ENCODE measurements at places on chromosomes 2 and 18. TPM values are rescaled to one million over a fixed set of nuclear protein-coding genes. Genes with fewer than 3 reads are reported as not detected.

DNA sequence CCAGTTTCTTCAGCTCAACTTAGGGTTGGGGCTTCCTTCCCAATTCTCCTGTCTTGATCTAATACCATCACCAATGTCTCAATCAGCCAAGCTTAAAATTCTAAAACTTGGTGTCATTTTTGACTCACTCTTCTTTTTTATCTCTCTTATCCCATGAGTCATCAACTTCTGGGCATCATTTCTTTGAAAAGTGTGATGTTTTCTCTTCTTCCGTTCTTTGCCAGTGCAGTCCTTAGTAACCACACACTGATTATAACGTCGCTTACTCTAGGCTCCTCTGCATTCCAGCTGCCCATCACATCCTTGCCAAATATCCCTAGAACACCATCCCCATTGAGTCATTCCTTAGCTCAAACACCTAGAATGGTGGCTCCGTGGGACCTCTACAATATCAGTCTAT is 27.4 kb upstream of the MRO start:
- no peaks in the 10 kb centered on the region for H3K27me3 ChIP-seq
- DNase-seq: no peak
- no peaks in the 10 kb centered on the region for H3K36me3 ChIP-seq

HIBCH gene
- 38.8 TPM for total RNA-seq

DNA sequence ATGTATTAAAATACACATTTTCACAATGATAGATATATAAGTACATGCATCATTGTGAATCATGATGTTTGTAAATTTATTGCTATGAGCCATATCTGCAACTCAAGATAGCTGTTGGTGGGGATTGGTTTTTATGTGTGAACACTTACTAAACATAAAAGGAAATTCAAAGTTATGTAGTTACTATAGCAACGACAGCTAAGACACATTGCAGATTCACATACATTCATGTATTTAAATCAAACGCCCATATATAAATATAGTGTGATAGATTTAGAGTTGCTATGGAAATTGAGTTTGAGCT is 65.6 kb downstream of the MAPRE2 start:
- H3K4me3 ChIP-seq: no peak overlapping the region
- no peaks in the 10 kb centered on the region for H3K27me3 ChIP-seq
- DNase-seq: no peak
- no peaks in the 10 kb centered on the region for H3K4me1 ChIP-seq
- peaks cover 6% of the 10 kb centered on the region for H3K36me3 ChIP-seq
- no peak overlapping the region for H3K27ac ChIP-seq

DNA sequence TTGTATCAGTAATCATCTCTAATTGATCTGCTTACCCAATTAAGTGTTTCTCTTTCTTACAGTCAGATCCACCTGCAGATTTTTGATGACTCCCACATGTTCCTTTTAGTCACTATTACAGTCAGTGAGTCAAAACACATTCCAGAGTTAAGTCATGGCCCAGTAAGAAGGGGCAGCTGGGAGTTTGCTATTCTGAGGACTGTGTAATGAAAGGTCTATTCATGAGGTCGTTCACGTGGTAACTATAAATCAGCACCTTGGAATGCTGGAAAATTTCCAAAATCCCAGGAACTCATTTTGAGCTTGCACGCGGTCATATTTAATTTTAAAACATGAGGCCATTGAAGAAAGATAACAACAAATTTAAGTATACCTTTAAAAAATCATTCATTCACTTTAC is 252.5 kb downstream of the XIRP2 start:
- no peak overlapping the region for H3K27ac ChIP-seq
- H3K36me3 ChIP-seq: no peaks in the 10 kb centered on the region
- no peaks in the 10 kb centered on the region for H3K27me3 ChIP-seq
- no peak overlapping the region for H3K4me3 ChIP-seq
- no peak for DNase-seq

- no peaks in the 10 kb centered on the region for H3K36me3 ChIP-seq
- DNase-seq: no peak
- no peaks in the 10 kb centered on the region for H3K27me3 ChIP-seq
These were observed 20.4 kb downstream of the TSHZ1 start for GRCh38 chr18:75231053-75231406.

GRCh38 chr2:109244750-109245382 is 115.9 kb downstream of the SH3RF3 start:
- H3K4me3 ChIP-seq: no peak overlapping the region
- no peaks in the 10 kb centered on the region for H3K4me1 ChIP-seq
- no peaks in the 10 kb centered on the region for H3K27me3 ChIP-seq
- no peak for DNase-seq
- H3K36me3 ChIP-seq: no peaks in the 10 kb centered on the region

DNA sequence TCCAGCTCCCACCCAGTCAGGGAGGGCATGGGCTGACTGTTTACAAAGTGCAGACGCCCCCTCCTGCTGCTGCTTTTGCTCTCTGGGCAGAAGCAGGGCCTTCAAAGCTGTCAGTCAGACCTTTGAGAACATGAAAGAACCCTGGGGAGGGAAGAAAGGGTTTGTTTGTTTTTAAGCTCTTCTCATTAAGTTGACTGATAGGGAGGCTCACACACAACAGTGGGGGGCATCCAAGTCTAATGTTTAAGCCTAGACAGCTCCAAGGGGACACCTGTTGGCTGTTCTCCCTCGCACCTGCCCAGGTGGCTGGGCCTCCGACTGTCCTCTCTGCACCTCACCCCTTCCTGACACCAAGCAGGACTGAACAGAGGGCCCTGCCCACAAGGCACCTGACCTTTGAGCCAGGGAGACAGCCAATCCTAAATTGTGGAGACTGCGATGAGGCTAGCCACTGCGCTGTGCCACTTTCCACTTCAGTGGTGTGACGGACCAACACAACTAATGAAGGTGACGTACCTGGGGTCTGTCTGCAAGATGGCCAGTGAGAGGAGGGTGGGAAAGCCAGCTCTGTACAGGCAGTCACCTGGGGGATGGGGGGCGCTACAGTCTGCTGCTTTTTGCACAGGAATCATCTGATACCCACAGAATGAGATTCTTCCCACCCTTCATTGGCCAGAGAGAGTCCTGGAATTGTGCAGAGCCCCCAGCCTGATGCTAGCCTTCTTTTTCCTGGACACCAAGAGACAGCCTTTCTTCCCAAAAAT is 16.3 kb downstream of the ST6GAL2 start:
- H3K4me3 ChIP-seq: no peak overlapping the region
- H3K4me1 ChIP-seq: peaks cover 36% of the 10 kb centered on the region
- peaks cover 55% of the 10 kb centered on the region for H3K27me3 ChIP-seq
- no peak overlapping the region for H3K27ac ChIP-seq
- H3K36me3 ChIP-seq: no peaks in the 10 kb centered on the region
- DNase-seq: peak; percentile 75

DNA sequence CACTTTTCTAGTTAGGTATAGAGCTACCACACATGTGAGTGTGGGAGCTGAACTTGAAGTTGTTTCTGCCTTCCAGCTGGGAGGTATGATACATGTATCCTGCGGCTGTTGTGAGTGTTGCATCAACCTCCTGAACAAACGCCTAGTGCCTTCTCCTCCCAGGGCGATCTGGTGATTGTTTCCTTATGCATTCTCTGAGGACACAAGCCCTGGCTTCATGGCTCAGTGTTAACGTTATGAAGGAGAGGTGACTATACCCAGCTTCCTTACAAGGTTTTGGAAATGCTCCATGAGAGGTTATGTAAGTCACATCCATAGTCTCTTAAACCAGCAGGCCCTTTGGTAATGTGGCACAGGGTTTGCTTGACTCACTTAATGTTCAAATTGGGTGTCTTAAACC is 64.9 kb downstream of the SPRED2 start:
- no peak overlapping the region for H3K4me3 ChIP-seq
- H3K27ac ChIP-seq: no peak overlapping the region
- no peaks in the 10 kb centered on the region for H3K27me3 ChIP-seq
- no peak for DNase-seq

- no peaks in the 10 kb centered on the region for H3K36me3 ChIP-seq
- H3K4me3 ChIP-seq: peak overlapping the region; percentile 93
- H3K27me3 ChIP-seq: no peaks in the 10 kb centered on the region
- H3K27ac ChIP-seq: no peak overlapping the region
- H3K4me1 ChIP-seq: peaks cover 12% of the 10 kb centered on the region
- DNase-seq: no peak
These were observed 593 bp upstream of the ACTR2 start for GRCh38 chr2:65227020-65227455.

GRCh38 chr2:62076980-62077638 is 118.8 kb upstream of the B3GNT2 start:
- no peaks in the 10 kb centered on the region for H3K36me3 ChIP-seq
- DNase-seq: no peak
- H3K4me3 ChIP-seq: no peak overlapping the region
- peaks cover 12% of the 10 kb centered on the region for H3K4me1 ChIP-seq

- H3K4me3 ChIP-seq: no peak overlapping the region
- peaks cover 8% of the 10 kb centered on the region for H3K36me3 ChIP-seq
- H3K4me1 ChIP-seq: no peaks in the 10 kb centered on the region
- DNase-seq: no peak
- H3K27me3 ChIP-seq: no peaks in the 10 kb centered on the region
- no peak overlapping the region for H3K27ac ChIP-seq
These were observed 49.6 kb upstream of the TMEM177 start for GRCh38 chr2:119629323-119629825.

DNA sequence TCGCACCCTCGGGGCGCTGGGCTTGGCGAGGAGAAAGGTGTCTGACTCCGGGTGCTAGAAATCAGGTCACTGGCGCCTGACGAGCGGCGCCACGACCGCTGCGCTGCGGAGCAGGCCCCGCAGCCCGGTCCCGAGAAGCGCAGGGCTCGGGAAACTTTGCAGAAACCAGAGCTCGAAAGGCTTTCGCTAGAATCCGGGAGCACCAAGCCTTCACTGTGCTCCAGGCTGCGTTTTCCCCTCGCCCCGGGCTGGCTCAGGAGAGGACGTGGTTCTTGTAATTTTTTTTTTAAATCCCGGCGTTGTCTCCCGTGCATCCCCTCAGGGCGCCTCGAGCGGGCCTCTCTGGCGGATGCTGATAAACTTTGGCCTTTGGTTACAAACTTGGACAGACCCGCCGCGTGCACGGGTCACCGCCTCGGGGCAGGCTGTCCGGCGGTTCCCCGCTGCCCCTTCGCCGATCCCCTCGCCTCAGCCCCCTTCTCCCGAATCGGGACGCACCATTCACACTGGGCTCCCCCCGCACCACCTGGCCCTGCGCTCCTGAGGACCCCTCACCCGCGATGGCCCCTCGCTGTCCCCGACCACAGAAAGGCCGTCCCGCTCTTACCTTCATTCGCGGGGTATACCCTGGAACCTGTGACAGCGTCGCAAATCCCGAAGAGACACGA is 419 bp downstream of the EPHA4 start:
- DNase-seq: peak; percentile 46
- peaks cover 7% of the 10 kb centered on the region for H3K36me3 ChIP-seq
- H3K4me1 ChIP-seq: peaks cover 46% of the 10 kb centered on the region
- peak overlapping the region; percentile 97 for H3K4me3 ChIP-seq
- H3K27ac ChIP-seq: peak overlapping the region; percentile 65

- DNase-seq: no peak
- no peak within 1 kb of the TSS for H3K27ac ChIP-seq
- no peaks in the 10 kb centered on the region for H3K36me3 ChIP-seq
- no peaks in the 10 kb centered on the region for H3K27me3 ChIP-seq
- H3K4me1 ChIP-seq: no peaks in the 10 kb centered on the region
These were observed at the start of gene ARHGAP15 for GRCh38 chr2:143128681-143129580. Gene ARHGAP15 (plus strand): TSS chr2:143129419.

- no peaks in the 10 kb centered on the region for H3K27me3 ChIP-seq
- DNase-seq: no peak
- no peak overlapping the region for H3K27ac ChIP-seq
- H3K36me3 ChIP-seq: no peaks in the 10 kb centered on the region
- no peak overlapping the region for H3K4me3 ChIP-seq
These were observed 48.7 kb downstream of the CAVIN2 start for GRCh38 chr2:191797942-191798876.

GRCh38 chr2:75560022-75560767 is 544 bp downstream of the EVA1A start:
- no peak overlapping the region for H3K27ac ChIP-seq
- H3K27me3 ChIP-seq: peaks cover 42% of the 10 kb centered on the region
- no peaks in the 10 kb centered on the region for H3K36me3 ChIP-seq
- peak overlapping the region; percentile 77 for H3K4me3 ChIP-seq

MC4R gene
- total RNA-seq: 0.15 TPM

DNA sequence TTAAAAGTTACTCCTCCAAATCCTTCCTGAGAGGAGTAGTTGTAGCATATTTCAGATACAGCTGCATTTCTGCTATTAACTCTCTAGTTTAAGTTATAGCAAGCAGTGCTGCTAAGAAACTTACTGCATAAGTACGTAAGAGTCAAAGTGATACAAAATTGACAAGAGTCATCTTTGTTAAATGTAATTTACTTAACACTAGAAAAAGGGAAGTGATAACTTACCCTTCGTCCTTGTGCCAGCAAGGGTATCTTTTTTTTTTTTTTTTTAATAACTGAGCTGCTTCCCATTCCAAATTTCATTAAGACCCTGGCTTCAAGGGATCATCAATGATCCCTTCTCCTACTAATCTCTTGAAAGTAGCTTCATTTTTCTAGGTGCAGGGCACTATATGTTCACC is 493.0 kb downstream of the PLCL1 start:
- H3K27ac ChIP-seq: no peak overlapping the region
- H3K4me3 ChIP-seq: no peak overlapping the region
- no peaks in the 10 kb centered on the region for H3K27me3 ChIP-seq
- no peaks in the 10 kb centered on the region for H3K36me3 ChIP-seq
- peaks cover 8% of the 10 kb centered on the region for H3K4me1 ChIP-seq
- DNase-seq: no peak

DNA sequence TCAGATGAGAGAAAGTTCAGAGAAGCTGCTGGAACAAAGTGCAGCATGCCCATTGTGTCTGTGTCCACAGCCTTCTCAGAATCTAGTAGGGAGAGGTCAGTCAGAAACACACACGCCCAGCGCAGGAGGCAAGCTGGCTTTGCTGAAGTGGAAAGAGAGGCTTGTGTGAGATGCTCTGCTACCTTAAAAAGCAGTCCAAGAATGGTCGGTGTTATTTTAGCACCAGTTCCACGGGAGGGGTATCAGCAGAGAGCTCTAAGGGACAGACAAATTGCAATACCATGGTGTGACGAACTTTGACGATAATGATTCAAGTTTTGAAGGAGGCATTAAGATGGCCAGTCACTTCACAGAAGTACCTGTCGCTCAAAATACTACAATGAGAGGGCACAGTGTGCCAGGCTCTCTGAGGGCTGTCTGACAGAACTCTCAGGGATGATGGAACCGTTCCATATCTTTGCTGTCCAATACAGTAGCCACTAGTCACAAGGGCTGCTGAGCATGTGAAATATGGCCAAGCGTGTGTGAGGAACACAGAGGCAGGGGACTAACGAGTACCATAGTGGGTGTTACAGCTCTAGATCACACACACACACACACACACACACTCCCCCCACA is 237.5 kb upstream of the TMEM200C start:
- H3K4me1 ChIP-seq: no peaks in the 10 kb centered on the region
- DNase-seq: no peak
- H3K4me3 ChIP-seq: no peak overlapping the region
- H3K27me3 ChIP-seq: no peaks in the 10 kb centered on the region

All from neural progenitor cell (in vitro differentiated cells).